HCEC 1CT (cell line): ENCODE measurements at places on chromosomes 16 and 17.

DNA sequence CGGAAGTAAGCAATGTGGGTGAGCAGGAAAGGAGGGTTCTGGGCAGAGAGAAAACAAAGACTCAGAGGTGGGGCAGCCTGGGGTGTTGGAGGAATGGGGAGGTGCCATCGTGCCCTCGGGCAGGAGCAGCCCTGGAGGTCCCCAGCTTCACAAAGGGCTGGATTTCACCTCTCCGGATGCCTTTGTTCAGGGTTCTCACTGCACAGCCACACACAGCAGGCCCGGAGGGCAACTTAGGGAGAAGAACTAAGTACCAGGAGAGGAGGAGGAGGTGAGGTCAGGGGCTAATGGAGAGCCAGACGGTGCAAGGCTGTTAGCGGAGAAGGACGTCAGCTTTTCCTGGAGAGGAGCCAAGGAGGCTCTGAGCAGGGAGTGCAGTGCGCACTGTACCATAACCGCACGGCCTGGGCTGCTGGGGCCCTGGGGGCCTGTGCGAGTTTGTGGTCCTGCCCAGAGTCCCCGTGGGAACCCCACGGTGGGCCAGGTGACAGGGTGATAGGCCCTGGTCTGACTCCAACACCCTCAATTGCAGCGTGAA is 9.3 kb downstream of the ARRB2 start:
- no peak for DNase-seq

GRCh38 chr16:6096931-6097670 is 999.5 kb upstream of the EEF2KMT start:
- no peak for DNase-seq

- no peak for DNase-seq
Measured at GRCh38 chr17:76440751-76441362, 12.1 kb downstream of the UBE2O start.

DNA sequence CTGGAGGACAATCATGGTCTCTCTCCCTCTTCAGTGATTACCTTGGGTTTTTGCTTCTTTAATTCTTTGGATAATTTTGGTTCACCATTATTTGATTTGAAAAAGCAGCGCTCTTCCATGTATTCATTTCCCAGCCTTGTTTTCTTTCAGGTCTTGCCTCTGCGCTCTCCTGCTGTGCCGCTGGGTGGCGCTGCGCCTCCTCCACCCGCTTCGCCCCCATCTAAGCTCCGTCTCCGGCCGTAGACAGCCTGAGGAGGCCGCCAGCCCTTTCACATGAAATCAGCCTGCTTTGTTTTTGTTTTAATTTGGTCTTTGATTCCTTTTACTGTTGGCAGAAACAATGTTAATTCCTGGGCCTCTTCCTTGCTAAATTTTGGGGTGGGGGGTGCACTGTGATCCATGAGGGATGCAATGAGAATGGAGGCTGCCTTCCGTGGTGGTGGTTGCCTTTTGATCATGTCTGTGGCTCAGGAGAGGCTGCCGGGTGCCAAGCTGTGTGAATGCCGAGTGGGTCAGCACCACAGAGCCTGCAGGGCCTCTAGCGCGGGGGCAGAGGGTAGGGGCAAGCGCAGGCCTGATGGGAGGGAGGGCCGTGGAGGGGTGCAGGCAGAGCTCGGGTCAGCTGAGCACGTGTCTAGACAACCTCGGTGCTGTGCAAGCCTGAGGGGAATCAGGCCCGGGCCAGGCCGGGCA is 64.1 kb downstream of the PLD6 start:
- DNase-seq = no peak

DNA sequence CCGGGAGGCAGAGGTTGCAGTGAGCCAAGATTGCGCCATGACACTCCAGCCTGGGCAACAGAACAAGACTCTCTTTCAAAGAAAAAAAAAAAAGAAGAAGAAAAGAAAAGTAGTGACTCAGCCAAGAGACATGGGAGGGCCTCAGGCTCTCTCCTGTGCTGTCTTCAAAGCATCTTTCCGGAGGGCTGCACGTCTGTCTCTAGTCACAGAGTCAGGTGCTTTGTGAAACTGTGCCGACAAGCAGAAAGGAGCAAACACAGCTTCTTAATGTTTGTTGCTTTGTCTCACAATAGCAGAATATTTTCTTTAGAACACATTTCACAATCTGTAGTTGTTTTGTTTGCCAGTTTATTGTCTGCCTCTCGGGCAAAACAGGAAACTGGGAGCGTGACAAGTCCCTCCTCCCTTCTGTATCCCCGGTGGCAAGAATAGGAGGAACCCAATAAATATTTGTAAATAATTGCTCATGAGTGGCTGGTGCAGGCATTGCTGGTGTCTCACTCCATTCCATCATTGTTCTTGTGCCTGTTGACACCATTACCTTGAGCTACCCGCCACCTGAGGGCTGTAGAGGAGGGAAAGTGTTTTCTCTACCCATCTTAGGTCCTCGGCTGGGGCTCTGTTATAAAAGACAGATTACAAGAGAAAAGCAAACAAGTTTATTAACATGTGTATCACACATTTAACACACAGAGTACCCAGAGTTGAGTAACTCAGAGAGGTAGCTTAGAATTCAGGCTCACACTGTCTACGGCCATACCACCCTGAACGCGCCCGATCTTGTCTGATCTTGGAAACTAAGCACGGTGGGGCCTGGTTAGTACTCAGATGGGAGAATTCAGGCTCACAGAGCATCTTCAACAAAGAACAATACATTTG is 5.5 kb downstream of the GAST start:
- no peak for DNase-seq

DNA sequence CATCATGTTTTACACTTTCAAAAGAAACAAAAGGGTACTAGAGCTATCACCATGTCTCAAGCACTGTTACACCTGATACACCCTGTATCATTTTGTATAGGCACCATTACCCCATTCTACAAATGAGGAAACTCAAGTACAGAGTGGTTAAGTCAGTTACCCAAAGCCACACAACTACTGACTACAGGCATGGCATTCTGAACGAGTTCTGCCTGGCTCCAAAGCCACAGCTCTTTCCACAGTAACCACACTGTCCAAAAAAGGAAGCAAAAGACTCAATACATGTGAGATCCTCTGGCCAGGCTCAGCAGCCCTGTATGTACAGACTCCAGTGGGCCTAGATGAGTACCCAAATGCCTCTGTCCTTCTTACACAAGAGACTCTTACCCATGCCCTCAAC is 4.7 kb downstream of the DYNC1LI2 start:
- DNase-seq = no peak

GRCh38 chr16:20372701-20373100 is 20.2 kb upstream of the UMOD start:
- no peak for DNase-seq

DNA sequence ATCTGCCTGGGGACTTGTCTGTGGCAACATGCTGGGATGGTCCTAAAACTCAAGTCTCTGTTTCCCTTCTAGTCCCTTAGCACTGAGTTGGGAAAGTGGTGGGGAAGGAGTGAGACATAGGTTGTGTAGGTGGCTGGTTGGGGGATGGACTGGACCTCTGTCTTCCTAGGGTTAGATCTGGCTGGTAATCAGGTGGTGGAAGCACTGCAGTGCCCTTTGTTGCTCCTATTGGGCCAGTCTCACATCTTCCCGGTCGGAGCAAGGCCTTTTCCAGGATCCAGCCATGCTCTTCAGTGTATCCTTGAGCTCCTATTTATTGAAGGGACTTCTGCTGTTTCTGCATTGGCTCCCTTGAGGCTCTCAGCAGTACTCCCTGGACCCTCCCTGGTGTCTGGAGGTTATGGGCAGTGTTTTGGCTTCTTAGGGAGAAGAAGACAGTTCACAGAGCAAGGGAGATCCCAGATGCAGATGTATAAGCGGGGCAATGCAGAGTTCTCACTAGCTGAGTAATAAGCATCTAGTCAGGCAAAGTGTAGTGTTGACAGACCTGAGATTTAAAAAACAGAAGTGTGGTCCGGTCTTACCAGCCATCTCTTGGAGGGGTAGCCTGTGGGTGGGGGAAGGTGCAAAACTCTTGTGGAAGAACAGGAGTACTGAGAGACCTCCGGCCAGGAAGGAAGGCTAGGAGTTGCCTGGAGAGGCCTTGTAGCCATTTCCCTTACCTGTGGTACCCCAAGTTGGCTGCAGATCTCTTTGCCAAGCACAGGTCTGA is 1.3 kb upstream of the NUTF2 start:
- no peak for DNase-seq

DNA sequence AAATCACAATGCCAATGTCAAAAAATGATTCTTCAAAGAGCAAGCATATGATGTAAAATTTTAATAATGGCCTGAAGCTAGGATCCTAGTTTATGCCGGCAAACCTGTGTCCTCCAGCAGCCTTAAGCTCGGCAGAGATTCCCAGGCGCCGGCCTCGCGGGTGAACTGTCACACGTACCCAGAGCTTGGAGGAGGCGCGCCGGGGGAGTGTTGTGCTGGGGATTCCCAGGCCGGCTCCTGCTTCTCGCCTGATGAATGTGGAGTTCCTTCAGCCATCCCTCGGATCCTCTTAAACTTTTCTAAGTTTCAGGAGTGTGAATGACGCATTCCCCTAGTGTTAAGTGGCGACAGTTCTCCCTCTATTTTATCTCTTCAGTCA is 19.1 kb upstream of the NTN1 start:
- no peak for DNase-seq

DNA sequence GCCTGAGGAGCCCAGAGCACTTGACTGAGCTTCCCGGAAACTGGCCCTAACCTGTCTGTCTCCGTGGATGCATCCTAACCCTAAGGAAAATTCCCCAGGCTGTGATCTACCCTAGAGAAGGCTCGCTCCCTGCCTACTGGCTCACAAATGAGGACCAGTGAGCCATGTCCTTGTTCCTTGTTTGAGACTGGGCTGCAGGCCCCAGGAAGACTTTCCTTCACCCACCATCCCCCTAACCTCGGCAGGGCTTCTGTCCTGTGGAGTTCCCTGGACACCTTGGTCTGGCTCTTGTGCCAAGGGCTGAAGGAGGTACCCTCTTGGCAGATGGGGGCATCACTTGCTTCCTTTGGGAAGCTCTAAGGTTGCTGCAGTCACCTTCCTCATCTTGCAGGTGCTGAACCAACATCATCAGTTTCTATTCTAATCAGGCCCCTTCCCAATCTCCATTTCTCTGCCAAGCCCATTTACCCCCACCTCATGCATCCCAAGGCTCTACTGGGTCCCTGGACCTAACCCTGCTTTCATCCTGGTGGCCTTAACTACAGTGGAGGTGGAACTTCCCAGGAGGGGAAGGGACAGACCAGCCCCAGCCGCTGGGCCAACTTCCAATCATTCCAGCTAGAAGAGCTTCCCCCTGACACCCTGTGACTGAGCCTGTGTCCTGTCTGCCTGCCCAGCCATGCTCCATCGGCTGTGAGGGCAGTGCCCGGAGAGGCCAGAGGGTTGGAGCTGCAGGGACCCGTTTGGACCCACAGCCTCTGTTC is 12.4 kb downstream of the RNF40 start:
- DNase-seq = peak; percentile 13

- DNase-seq = no peak
Measured at GRCh38 chr17:20706751-20707373, 127.3 kb downstream of the CDRT15L2 start.

- DNase-seq = no peak
Measured at GRCh38 chr16:77781091-77781490, 7.3 kb upstream of the VAT1L start.

GRCh38 chr17:50482110-50482509 is 3.5 kb downstream of the RSAD1 start:
- DNase-seq = no peak

DNA sequence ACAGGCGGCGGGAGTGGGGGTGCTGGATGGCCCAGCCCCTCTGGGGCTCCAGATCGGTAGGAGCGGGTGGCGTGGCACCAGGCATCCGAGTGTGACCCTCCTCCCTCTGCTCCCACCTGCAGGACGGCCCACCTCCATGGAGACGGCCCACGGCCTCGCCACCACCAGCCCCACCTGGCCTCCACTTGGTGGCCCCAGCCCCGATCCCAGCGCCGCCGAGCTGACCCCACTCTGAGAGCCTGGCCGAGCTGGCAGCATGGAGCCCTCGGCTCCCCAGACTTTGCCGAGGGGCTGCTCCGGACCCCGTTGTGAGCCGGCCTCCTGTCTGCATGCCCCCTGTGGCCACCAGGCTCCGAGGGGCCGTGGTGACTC is 4.7 kb upstream of the NUDT16L1 start:
- no peak for DNase-seq

- DNase-seq = peak; percentile 87
Measured at GRCh38 chr17:70168977-70169708, at the start of gene KCNJ2. TSS of gene KCNJ2 (plus strand) at chr17:70169532. CDS start at chr17:70175040, 5,508 bp downstream.

DNA sequence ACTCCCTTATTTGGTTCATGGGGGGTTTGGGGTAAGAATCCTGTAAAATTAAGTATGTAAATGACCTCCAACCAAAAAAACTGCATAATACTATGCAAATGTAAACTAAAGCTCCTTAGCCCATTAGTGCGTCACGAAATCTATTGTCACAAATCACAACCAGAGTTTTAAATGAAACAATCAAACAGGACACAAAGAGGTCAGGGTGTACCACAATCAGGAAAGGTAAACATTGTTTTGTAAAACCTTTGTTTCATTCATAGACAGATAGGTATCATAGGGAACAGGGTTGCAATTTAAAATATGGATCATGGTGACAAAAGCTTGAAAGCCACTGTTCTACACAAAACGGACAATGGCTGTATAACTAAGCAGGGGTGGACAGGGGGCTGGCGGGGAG is 61.0 kb downstream of the ARHGAP17 start:
- no peak for DNase-seq

DNA sequence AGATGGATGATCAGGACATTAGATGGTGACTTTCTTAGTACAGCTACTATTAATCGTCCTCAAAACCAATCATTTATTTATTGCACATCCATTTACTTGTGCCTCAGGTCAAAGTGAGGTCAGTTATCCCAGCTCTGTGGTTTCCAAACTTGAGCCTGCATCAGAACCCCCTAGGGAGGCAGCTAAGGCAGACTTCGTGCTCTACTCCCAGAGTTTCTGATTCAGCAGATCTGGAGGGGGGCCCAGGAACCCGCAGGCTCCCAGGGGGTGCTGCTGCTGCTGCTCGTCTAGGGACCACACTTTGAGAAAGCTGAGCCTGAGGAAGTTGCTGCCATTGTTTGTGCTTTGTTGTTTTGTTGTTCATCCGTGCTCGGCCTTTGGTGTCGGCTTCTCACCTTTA is 44.0 kb upstream of the CLEC18B start:
- DNase-seq = no peak

GRCh38 chr17:40074175-40074512 is 11.4 kb downstream of the THRA start:
- DNase-seq = no peak

- DNase-seq = no peak
Measured at GRCh38 chr16:78290395-78290794, 190.9 kb downstream of the WWOX start.

DNA sequence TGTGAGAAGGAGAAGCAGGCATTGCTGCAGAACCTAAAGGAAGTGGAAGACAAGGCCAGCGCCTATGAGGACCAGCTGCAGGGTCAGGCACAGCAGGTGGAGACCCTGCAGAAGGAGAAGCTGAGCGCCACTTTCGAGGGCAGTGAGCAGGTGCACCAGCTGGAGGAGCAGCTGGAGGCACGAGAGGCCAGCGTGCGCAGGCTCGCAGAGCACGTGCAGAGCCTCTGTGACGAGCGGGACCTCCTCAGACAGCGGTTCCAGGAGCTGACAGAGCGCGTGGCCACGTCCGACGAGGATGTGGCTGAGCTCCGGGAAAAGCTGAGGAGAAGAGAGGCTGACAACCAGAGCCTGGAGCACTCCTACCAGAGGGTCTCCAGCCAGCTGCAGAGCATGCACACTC is 41.5 kb downstream of the PLD6 start:
- DNase-seq = no peak
